Activated effector memory CD4-positive, alpha-beta T cell treated with Interleukin-2 at 50 U/mL for 16 hours (primary cell): ENCODE measurements at places on chromosomes 6 and 20.

- DNase-seq: no peak
These were observed 29.5 kb downstream of the RBM38 start for GRCh38 chr20:57420571-57421252.

- DNase-seq: no peak
These were observed 82.8 kb downstream of the CCDC170 start for GRCh38 chr6:151576633-151577032.

- no peak for DNase-seq
These were observed 84.2 kb upstream of the FBXL4 start for GRCh38 chr6:99031957-99032356.

- no peak for DNase-seq
These were observed 275.9 kb downstream of the RNF144B start for GRCh38 chr6:18663011-18663410.

GRCh38 chr6:139520321-139520768 lies 145.9 kb upstream of the CITED2 start:
- DNase-seq: no peak

GRCh38 chr6:47134476-47135189 lies 92.5 kb upstream of the ADGRF1 start:
- no peak for DNase-seq

- no peak for DNase-seq
These were observed 70.8 kb downstream of the EYA2 start for GRCh38 chr20:46965477-46965876.
